ENCODE measurements at places on chromosomes 12 and 14.

- DNase-seq, result peak; percentile 72
These were observed 10.2 kb upstream of the SERPINA9 start for GRCh38 chr14:94485944-94486841.

GRCh38 chr14:64233531-64234190 is 60.5 kb downstream of the ESR2 start:
- no peak for DNase-seq

GRCh38 chr14:94558842-94559241 is 2.4 kb upstream of the SERPINA4 start:
- DNase-seq, result no peak

GRCh38 chr12:52413202-52413601 is 7.1 kb upstream of the KRT82 start:
- DNase-seq, result no peak

- DNase-seq, result no peak
These were observed 153.6 kb downstream of the PHLDA1 start for GRCh38 chr12:75877763-75878621.

GRCh38 chr12:48786591-48787544 is 2.0 kb downstream of the ADCY6 start:
- no peak for DNase-seq
